B cell (primary cell): ENCODE measurements at places on chromosomes 5 and 9.

DNA sequence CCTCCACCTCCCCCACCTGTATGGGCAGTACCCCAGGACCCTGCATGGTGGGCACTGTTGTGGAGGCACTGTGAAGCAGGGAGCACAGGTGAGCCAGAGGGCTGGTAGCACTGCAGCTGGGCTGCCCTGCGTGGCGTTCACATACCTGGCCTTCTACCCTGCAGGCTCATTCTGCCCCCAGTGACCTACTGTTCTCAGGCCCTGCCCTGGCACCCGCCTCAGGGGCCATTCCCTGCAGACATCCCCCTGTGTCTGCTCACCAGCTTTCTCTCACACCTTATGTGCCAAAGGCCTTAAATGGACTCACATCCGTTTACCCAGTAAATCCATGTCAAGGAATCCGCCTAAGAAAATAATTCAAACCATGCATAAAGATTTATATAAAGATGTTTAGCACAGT is 196.5 kb downstream of the CRB2 start:
- H3K27ac ChIP-seq = no peak overlapping the region
- no peaks in the 10 kb centered on the region for H3K27me3 ChIP-seq
- H3K4me3 ChIP-seq = no peak overlapping the region
- H3K36me3 ChIP-seq = peaks cover 26% of the 10 kb centered on the region
- DNase-seq = no peak

DNA sequence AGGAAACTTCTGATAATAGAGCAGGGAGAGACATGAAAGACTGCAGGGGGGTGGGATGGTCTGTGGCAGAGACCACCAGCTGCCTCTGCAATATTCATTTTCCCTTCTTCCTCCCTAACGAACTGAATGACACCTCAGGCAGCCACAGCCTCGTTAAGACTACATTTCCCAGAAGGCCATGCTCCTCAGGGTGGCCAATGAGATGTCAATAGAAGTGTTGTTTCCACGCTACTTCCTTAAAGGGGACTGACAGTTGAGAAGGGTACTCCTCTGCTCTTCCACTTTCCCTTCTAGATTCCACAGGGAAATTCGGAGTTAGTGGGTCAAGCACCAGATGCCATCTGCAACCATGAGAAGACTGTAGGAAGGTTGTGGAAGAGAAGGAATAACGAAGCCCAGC is 52.0 kb upstream of the DAPK1 start:
- peak overlapping the region; percentile 11 for H3K4me3 ChIP-seq
- DNase-seq = peak; percentile 32
- H3K27me3 ChIP-seq = no peaks in the 10 kb centered on the region
- no peak overlapping the region for H3K27ac ChIP-seq

GRCh38 chr5:107067395-107067794 is 603.3 kb downstream of the EFNA5 start:
- no peaks in the 10 kb centered on the region for H3K4me1 ChIP-seq
- H3K27me3 ChIP-seq = no peaks in the 10 kb centered on the region

DNA sequence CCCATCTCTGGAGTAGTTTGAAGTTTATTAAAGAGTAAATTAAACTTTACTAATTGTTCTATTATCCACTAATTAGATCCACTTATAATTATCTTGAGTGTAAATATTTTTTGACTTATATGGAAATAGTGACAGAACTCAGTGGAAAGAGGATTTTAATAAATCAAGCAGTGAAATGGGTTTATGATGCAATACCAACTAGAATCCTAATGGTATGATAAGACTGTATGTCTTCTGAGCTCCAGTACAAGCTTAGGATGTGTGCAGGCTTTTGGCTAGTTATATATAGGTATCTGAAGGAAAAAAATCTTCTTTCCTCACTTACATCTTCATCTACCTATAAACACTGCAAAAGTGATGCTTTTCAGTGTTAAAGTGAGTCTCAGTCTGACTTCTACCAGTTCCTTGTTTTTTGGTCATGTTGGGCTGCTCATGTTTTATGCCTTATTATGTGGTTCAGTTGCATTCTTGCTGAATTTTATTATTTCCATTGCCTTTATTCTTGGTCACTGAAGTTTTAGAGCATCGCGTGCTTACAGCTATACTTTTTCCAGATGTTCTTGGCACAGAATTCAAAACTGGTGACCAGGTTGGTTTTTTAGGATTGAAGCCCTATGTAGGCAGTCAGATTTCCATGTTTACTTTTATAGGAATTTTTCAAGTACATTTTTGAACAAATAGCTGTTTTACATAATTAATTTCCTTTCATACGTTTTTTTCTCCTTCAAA is 30.5 kb downstream of the XRCC4 start:
- H3K27me3 ChIP-seq = no peaks in the 10 kb centered on the region
- no peak overlapping the region for H3K27ac ChIP-seq
- H3K4me3 ChIP-seq = no peak overlapping the region
- DNase-seq = no peak
- H3K4me1 ChIP-seq = no peaks in the 10 kb centered on the region

DNA sequence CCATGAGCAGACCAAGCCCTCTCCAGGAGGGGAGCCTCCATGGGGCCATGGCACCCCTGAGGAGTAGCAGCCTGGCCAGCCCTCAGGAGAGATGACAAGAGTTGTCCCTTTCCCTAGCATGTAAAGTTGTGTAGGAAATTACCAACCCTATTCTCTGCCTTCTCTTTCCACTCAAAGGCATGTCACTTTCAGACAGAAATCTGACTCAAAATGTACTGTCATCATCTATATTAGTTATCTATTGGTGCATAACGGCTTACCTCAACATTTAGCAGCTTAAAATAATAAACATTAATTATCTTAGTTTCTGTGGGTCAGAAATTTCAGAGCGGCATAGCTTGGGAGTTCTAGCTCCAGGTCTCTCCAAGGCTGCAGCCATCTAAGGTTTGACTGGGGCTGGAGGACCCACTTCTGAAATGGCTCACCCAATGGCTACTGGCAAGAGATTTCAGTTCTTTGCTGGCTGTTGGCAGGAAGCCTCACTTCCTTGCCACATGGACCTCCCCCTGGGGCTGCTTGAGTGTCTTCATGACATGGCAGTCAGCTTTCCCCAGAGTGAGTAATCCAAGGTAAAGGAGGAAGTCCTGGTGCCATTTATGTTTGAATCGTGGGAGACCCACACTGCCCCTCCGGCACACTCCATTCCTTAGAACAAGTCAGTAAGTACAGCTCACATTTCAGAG is 632.3 kb downstream of the CCDC171 start:
- H3K4me1 ChIP-seq = no peaks in the 10 kb centered on the region
- no peak for DNase-seq
- H3K36me3 ChIP-seq = no peaks in the 10 kb centered on the region
- H3K27ac ChIP-seq = no peak overlapping the region

DNA sequence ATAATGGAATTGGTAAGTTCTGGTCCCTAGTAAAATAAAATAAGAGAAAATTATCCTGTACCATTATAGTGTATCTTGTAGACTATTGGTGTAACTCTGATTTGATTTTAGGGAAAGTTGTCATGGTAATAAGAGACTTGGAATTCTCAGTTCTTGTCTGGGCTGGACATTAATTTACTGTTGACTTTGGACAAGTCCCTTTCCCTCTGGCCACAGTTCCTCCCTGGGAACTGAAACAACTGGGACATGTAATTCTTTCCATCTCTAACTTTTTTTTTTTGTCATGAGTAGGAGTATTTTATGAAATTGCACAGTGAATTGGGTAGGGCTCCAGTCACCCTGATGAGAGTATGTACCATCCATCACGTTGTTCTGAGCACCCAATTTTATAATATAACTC is 15.0 kb downstream of the GLRA1 start:
- no peaks in the 10 kb centered on the region for H3K4me1 ChIP-seq
- H3K36me3 ChIP-seq = no peaks in the 10 kb centered on the region
- no peak overlapping the region for H3K27ac ChIP-seq
- no peaks in the 10 kb centered on the region for H3K27me3 ChIP-seq
- no peak for DNase-seq
- no peak overlapping the region for H3K4me3 ChIP-seq

GRCh38 chr9:3035579-3036332 is 191.9 kb upstream of the PUM3 start:
- no peak overlapping the region for H3K4me3 ChIP-seq
- no peaks in the 10 kb centered on the region for H3K36me3 ChIP-seq
- no peaks in the 10 kb centered on the region for H3K4me1 ChIP-seq

- no peak overlapping the region for H3K4me3 ChIP-seq
- H3K27ac ChIP-seq = no peak overlapping the region
- peaks cover 7% of the 10 kb centered on the region for H3K27me3 ChIP-seq
- H3K36me3 ChIP-seq = no peaks in the 10 kb centered on the region
- no peaks in the 10 kb centered on the region for H3K4me1 ChIP-seq
Measured at GRCh38 chr9:38276771-38277439, 115.6 kb upstream of the ALDH1B1 start.

DNA sequence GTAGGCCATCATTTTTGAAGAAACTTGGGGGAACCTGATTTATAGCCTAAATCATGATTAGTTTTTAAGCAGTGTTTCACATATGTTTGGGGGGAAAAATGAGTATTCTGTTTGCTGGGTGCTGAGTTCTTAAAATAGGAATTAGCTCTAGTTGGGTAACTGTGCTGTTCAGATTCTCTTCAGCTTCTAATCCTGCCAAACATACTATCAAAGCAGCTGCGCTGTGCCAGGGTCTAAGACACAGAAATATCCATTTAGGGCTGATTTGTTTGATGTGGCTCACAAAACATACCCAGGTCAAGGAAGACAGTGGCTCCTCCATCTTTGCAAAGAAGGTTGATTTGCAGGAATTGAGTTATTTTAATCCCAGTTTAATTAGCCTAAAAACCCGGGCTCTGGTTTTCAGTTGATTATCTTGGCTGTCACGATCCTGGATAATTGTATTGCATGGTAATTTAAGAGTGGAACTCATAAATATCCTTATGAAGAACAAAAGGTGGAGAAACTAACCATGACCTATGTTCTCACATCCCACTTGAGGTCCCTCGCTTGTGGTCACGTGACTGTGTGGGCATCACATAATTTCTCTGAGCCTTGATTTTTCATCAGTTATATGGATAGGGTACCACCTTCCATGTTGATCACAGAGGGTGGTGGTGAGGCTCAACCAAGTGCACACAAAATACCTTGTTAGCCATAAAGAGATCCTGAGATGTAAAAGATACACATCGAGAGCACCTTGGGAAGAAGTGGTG is 18.7 kb downstream of the CYFIP2 start:
- peaks cover 48% of the 10 kb centered on the region for H3K36me3 ChIP-seq
- no peak for DNase-seq
- peak overlapping the region; percentile 75 for H3K27ac ChIP-seq
- peaks cover 52% of the 10 kb centered on the region for H3K4me1 ChIP-seq
- no peak overlapping the region for H3K4me3 ChIP-seq
- no peaks in the 10 kb centered on the region for H3K27me3 ChIP-seq

- H3K4me3 ChIP-seq = peak within 1 kb of the TSS; percentile 48
- H3K4me1 ChIP-seq = peaks cover 33% of the 10 kb centered on the region
Measured at GRCh38 chr9:120876842-120877240, at the start of gene PHF19. Gene PHF19, minus strand, starts transcription at chr9:120877188. Its CDS starts 2,447 bp downstream, at chr9:120874741.

DNA sequence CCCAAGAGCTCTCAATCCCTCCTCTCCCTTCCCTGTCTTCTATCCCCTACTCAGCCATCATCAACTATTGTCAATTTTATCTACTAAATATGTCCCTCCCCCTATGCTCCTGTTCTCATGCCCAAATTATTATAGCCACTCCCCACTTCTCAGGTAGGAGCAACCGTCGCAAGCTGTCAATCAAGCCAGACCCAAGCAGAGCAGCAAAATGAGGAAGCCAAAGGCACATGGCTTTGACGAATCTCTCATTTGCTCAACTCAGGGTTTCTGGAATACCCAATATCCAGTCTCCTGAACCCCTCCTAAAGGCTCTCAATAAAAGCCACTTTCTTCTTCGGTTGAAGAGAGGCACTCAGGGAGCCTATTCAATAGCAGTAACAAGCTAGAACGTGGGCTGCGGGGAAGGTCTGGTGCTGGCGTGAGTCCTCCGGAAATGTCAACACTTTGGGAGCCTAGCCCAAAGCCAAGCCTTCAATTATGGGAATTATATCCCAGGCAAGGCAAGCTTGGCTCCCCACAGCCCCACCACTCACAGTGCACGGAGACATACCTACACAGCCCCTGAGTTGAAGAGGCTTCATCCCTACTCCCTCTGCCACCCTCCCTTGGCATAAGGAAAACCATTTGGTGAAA is 47.7 kb downstream of the SIL1 start:
- no peaks in the 10 kb centered on the region for H3K36me3 ChIP-seq
- H3K4me3 ChIP-seq = no peak overlapping the region
- no peaks in the 10 kb centered on the region for H3K27me3 ChIP-seq
- H3K4me1 ChIP-seq = no peaks in the 10 kb centered on the region
- H3K27ac ChIP-seq = no peak overlapping the region

- H3K4me1 ChIP-seq = no peaks in the 10 kb centered on the region
- no peak for DNase-seq
- H3K27ac ChIP-seq = no peak overlapping the region
- no peaks in the 10 kb centered on the region for H3K36me3 ChIP-seq
- H3K27me3 ChIP-seq = no peaks in the 10 kb centered on the region
Measured at GRCh38 chr5:143106174-143106573, 297.3 kb downstream of the NR3C1 start.

DNA sequence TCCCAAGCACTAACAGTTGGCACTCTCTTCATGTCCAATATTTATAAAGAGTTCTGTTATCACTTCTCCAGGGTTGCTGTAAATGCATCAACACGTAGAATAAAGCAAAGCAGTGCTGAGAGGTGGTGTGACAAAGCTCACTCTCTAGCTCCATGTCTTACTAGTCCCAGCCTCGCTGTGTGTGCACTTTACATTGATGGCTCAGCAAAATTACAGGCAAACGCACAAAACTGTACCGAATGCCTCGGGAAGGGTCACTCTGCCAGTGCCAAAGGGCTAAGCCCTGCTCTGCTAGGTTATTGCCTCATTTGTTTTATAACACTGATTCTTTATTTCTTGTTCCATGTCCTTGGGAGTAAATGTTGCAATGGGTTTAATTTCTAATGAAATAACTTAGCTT is 1005.9 kb upstream of the WWC1 start:
- H3K27me3 ChIP-seq = no peaks in the 10 kb centered on the region
- no peak overlapping the region for H3K4me3 ChIP-seq
- DNase-seq = no peak
- H3K27ac ChIP-seq = no peak overlapping the region

DNA sequence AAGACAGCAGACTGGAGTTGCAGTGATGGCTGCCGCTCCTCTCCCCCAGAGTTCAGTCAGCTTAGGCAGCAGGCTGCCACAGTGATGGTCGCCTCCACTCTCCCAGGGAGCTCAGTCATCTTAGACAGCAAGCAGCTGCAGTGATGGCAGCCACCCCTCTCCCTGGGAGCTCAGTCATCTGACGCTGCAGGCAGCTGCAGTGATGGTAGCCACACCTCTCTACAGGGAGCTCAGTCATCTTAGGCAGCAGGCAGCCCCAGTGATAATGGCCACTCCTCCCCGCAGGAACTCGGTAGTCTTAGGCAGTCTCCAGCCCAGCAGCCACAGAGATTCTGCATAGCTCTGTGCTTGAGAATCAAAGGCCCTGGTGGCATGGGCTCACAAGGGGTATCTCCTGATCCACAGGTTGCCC is 582.7 kb downstream of the DTWD2 start:
- H3K4me3 ChIP-seq = no peak overlapping the region
- no peaks in the 10 kb centered on the region for H3K36me3 ChIP-seq
- no peak for DNase-seq
- no peaks in the 10 kb centered on the region for H3K27me3 ChIP-seq
- H3K4me1 ChIP-seq = no peaks in the 10 kb centered on the region
